Occipital lobe (tissue), 3 donors: ENCODE measurements at places on chromosomes 3 and 15. TPM values are rescaled to one million over a fixed set of nuclear protein-coding genes. Genes with fewer than 3 reads are reported as not detected.

GRCh38 chr3:54826251-54826691 lies 101.6 kb downstream of the LRTM1 start:
- DNase-seq, result no peak

The CHRD gene
- total RNA-seq, result 11.4 TPM

DNA sequence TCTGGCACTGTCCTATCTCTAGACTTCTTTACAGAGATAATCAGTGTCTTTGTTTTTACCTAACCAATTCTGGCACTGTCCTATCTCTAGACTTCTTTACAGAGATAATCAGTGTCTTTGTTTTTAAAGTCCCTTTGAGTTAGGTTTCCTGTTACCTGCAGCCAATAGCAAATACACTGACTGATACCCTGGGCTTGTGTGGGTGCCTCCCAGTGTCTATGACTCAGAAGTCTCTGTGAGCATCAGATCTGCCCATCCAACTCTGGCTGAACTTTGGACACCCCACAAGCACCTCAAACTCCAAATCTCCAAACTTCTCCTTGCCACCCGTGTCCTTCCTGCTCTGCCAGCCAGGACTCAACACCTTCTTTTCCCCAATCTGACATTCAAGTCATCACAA lies 30.4 kb downstream of the SLC41A3 start:
- no peak for DNase-seq

The MST1 gene
- total RNA-seq, result 7.5 TPM

GRCh38 chr3:53236112-53236841 lies 19.5 kb downstream of the TKT start:
- DNase-seq, result peak; percentile 28

The STRIT1 gene
- total RNA-seq, result not detected

The C3orf18 gene
- total RNA-seq, result 13.6 TPM

The MESD gene
- total RNA-seq, result 14.7 TPM

The ARID3B gene
- total RNA-seq, result 8.3 TPM

The CSK gene
- total RNA-seq, result 24.0 TPM

- no peak for DNase-seq
Measured at GRCh38 chr15:36571301-36571700, 8.1 kb upstream of the CDIN1 start.

DNA sequence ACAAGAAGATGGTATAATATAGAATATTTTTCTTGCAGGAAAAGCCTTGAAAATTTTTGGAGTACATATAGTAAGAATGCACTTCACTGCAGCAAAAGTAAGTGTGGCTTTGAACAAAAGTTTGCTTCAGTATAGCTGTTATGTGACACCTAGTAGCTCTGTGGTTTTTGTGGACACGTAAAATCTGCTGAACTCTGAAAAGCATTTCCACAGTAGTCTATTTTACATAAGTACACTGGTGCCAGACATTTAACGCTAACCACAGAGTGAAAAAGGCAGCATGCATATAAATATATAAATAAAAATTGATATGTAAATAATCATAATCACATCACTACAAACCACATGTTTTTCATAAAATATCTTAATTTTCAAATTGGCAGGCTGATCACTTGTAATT lies 39.8 kb downstream of the CGGBP1 start:
- no peak for DNase-seq

- no peak for DNase-seq
Measured at GRCh38 chr3:143002727-143003126, 1.4 kb downstream of the U2SURP start.

GRCh38 chr15:72722071-72722696 lies 36.2 kb downstream of the BBS4 start:
- DNase-seq, result peak; percentile 3

GRCh38 chr15:32838820-32839219 lies 121.0 kb downstream of the GREM1 start:
- peak; percentile 47 for DNase-seq

DNA sequence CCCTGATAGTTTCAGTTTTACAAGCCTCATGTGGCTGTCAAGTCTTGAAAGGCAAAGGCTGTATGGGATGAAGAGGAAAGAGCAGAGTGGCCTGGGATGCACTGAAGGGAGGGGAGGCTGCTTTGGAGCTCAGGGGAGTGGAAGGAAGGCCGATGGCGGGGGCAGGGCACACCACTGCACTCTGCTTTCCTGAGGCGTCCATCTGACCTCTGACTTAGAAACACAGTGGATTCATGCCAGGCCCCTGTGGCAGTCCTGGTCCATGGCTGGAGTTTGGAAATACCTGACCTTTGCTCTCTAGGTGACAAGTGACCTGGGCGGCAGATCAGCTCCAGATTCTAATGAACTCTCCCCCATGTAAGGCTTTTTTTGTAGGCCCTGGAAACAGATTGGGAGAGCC lies 19.0 kb downstream of the FAH start:
- DNase-seq, result no peak

DNA sequence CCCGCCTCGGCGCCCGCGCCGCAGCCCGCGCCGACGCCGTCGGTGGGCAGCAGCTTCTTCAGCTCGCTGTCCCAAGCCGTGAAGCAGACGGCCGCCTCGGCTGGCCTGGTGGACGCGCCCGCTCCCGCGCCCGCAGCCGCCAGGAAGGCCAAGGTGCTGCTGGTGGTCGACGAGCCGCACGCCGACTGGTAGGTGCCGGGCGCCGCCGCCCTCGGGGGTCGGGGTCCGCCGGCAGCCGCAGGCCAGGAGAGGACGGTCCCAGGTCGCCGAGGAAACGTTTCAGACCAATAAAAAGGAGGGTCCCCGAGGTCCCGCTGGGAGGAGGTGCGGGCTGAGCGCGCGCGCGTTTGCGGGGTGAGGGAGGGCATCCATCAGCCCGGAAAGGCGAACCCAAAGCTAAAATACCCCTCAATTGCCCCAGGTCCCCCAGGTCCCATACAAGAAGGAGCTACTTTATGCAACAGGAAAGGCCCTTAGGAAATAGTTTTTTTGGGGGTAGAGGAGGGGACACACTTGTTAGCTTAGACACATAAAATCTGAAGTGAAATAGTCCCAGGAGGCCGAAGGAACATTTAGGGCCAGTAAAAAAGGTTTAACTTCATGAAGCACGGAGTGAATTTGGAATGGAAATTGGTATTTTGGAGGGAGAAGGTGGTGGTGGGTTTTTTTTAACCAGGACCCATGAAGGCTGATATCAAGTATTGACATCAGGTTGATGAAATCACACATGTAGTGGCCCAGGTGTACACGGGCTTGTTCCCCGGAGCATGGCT lies 739 bp downstream of the SYN2 start:
- no peak for DNase-seq

DNA sequence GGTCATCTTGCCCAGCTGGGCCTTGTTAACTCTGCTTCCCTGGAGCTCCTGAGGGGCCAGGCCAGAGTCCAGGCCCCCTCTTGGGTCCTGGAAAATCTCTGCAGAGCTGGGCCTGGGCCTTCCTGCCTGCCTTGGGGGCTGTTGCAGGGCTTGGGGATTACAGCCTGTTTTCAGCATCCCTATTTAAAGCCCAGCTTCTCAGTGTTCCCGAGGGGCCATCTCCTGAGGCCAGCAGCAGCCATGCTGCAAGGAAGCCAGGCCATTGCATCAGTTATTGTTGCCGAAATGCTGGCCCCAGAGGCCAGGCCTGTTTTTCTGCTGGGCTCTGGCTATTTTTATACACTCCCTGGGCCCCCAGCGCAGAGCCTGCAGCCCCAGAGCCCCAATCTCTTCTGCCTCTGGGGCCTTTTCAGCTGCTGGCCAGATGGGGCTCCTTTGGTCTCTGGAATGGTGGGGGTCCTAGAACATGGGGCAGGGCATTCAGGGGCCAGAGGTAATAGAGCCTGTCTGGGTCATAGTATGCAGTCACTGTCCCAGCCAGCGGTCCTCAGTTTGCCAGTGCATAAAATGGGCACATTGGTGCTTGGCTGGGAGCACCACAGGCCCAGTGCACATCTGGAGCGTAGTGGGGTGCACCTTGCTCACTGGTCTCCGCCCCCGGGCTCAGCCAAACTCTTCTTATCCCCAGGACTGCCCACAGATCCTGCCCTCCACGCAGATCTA lies 28.5 kb downstream of the PLXNA1 start:
- no peak for DNase-seq

GRCh38 chr3:97763586-97764406 lies 762 bp upstream of the ARL6 start:
- no peak for DNase-seq

DNA sequence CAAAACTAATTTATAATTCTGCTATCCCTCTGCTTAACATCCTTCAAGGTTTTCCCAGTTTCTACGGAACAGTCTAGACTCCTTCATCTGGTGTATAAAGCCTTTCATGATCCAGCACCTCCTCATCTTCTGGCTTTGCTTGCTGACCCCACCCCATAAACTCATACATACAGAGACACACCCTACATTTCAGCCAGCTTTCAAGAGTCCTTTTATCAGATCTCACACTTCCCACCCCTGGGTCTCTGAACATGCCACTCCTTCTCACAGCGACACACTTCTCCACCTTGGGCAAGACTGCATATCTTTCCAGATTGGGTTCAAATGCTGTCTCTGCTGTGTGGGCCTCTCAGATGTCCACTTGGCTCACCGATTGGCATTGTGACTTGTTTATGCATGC lies 166.8 kb upstream of the LPP start:
- no peak for DNase-seq

The SIAH2 gene
- total RNA-seq, result 29.3 TPM
